Natural killer cell (primary cell): ENCODE measurements at places on chromosomes 4 and X. TPM values are rescaled to one million over a fixed set of nuclear protein-coding genes. Genes with fewer than 3 reads are reported as not detected.

Gene ANKRD50
- total RNA-seq, result 0.82 TPM

Gene STX18
- 23.1 TPM for total RNA-seq

Gene XAGE2
- total RNA-seq, result not detected

DNA sequence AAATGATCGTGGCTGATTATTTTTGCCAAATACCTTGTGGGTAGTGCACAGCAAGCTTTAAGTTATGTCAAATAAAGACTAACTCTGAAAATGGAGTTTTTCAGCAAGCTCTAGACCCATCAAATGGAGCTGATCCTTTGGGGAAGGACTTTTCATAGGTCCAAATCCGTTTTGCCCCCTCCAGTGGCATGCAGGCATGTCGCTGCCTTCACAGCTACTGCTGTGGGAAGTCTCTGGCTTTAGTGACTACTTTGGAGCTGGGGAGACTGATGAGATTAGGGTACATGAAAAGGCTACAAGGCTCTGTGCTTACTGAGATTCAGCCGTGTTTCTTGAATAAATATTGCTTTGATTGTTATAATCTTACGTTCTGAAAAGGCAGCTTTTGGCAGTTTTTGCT lies 106.6 kb upstream of the HS3ST1 start:
- no peak overlapping the region for H3K4me3 ChIP-seq
- no peak overlapping the region for H3K27ac ChIP-seq
- DNase-seq, result no peak

DNA sequence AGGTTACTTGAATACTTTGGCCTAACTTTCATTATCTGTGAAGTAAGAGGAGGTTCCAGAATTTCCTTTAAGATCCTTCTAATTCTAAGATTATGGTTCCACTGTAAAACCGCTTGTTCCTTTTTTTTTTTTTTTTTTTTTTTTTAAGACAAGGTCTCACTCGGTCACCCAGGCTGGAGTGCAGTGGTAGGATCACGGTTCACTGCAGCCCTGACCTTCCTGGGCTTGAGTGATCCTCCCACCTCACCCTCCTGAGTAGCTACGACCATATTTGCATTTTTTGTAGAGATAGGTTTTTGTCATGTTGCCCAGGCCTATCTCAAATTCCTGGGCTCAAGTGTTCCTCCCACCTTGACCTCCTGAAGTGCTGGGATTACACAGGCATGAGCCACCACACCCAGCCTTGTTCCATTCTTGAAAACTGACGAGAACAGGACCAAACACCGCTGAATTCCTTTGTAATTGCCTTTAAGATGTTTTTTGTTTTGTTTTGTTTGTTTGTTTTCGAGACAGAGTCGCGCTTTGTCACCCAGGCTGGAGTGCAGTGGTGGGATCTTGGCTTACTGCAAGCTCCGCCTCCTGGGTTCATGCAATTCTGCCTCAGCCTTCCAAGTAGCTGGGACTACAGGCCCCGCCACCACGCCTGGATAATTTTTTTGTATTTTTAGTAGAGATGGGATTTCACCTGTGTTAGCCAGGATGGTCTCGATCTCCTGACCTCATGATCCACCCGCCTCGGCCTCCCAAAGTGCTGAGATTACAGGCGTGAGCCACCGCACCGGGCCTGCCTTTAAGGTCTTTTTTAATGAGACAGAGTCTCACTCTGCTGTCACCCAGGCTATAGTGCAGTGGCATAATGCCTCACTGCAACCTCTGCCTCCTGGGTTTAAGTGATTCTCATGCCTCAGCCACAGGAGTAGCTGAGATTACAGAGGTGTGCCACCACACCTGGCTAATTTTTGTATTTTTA lies 6.8 kb downstream of the PDS5A start:
- no peak overlapping the region for H3K4me3 ChIP-seq
- H3K27ac ChIP-seq, result no peak overlapping the region
- no peak for DNase-seq
